ENCODE measurements at places on chromosomes 6 and 20. TPM values are rescaled to one million over a fixed set of nuclear protein-coding genes. Genes with fewer than 3 reads are reported as not detected.

The PACRG gene
- 0.47 TPM for total RNA-seq

The C6orf47 gene
- 8.1 TPM for total RNA-seq

The UFL1 gene
- total RNA-seq = 25.9 TPM

The SRSF3 gene
- total RNA-seq = 101 TPM

The RAMACL gene
- 0.28 TPM for total RNA-seq

The TPD52L1 gene
- 8.9 TPM for total RNA-seq

The ENPP5 gene
- 3.2 TPM for total RNA-seq

- no peak for DNase-seq
Measured at GRCh38 chr20:49607568-49607967, 39.6 kb upstream of the PTGIS start.

- no peak for DNase-seq
Measured at GRCh38 chr6:166774770-166775169, 147.7 kb upstream of the RPS6KA2 start.

GRCh38 chr20:884983-885952 is 30.9 kb downstream of the ANGPT4 start:
- no peak for DNase-seq

- no peak for DNase-seq
Measured at GRCh38 chr20:32763202-32764004, 1.2 kb downstream of the DNMT3B start.

- peak; percentile 37 for DNase-seq
Measured at GRCh38 chr6:110255211-110255750, 75.1 kb downstream of the CDC40 start.

- no peak for DNase-seq
Measured at GRCh38 chr6:3659748-3660147, 91.8 kb downstream of the PXDC1 start.

DNA sequence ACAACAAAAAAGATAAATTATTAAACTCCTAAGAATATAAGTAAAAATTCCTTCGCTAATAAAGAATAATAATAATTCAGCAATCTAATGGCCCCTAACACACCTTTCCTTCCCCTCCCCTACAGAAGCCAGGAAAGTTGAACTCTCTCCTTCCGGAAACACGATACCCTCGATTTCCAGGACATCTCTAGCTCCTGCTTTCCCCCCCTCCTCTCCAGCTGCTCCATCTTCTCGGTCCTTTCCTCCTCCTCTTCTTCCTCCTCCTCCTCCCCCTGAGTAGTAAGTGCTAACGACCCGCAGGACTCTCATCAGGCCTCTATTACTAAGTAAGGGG is 603 bp downstream of the TASP1 start:
- DNase-seq = no peak

DNA sequence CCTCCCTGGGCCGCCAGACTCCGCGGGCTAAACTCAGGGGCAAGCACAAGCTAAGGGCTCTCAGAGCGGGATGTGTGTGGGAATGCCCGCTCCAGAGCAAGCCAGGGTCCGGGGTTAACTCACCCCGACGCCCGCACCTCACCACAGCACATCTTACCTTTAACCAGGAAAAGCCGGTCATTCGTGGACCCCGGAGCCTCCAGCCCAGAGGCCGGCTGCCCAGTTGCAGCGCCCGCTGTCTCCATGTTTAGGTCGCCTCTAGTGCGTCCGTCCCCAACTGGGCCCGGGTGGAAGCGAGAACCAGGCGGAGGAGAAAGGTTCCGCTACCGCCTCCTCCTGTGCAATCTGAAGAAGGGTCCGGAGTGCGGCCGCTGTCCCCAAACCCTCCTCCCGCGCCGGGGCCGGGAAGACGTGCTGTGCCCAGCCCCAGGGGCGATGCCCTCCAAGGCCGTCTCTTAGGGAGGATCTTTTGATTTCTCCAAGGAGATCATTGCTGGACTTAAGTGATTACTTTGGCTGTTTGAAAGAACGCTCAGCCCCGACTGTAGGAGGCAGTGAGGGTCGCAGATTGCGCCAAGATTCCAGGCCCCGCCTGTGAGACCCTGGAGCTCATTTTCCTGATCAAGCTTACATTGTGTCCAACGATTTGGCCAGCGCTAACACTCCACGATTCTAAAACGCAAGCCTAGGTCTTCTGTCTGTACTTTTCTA is at the start of gene TMEM242:
Gene TMEM242, minus strand, starts transcription at position 265 of the 711 bp plus-strand sequence. Its CDS starts 20 bp downstream, at position 245.
- peak; percentile 97 for DNase-seq

- no peak for DNase-seq
Measured at GRCh38 chr20:35555951-35556645, 14.2 kb downstream of the ERGIC3 start.

DNA sequence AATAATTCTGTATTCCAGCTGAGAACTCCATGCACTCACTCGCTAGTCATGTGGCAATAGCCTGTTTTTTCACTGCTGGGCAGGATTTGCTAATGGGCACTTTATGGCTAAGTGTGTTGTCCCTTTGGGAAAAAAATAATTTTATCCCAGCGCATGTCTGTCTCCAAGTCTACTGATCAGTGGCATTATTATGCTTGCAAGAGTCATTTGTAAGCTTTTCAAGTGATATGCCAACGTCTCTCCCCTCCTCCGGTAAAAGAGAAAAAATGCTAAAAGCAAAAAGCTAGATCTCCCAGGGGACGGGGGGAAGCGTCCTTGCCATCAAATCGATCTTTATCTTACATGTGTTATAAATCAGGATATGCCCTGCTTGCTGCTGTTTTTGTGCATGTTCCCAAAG is 407.7 kb downstream of the CDH26 start:
- no peak for DNase-seq

DNA sequence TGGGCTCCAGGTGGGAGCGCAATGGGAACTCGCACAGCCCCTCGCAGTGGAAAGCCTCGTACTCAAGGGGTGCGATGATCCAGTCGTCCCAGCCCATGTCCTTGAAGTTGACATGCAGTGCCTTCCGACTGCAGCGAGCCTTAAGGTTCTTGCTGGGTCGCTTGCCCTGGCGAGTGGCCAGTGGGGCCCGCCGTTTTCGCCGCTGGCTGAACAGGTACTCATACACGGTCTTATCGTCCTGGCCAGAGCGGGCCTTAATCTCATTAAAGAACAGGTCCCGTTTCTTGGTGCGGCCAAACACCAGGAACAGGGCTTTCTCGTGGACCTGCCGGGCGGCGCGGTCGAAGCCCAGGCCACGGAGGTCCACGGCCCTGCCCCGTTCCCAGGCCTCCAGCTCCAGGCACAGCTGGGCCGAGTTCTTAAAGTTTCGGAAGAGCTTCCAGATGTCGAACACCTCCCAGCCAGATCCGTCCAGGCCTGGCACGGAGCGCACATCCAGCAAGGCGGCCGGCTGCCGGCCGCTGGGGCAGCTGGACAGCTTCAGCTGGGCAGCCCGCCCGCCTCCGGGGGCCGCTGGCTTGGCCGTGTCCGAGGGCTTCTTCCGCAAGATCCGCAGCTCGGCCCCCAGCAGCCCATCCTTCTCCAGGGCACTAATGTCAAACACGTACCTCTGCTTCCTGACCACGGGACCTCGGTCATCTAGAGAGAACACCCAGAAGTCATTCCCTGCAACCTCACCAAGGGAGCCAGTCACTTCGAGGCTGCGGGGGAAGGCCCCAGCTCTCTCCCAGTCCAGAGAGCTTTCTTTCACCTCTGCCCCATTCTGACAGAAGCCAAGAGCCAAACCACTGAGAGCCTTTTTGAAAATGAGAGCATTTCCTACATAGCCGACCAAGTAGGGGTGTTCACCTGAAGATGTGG is 3.7 kb downstream of the GDF5 start:
- no peak for DNase-seq

DNA sequence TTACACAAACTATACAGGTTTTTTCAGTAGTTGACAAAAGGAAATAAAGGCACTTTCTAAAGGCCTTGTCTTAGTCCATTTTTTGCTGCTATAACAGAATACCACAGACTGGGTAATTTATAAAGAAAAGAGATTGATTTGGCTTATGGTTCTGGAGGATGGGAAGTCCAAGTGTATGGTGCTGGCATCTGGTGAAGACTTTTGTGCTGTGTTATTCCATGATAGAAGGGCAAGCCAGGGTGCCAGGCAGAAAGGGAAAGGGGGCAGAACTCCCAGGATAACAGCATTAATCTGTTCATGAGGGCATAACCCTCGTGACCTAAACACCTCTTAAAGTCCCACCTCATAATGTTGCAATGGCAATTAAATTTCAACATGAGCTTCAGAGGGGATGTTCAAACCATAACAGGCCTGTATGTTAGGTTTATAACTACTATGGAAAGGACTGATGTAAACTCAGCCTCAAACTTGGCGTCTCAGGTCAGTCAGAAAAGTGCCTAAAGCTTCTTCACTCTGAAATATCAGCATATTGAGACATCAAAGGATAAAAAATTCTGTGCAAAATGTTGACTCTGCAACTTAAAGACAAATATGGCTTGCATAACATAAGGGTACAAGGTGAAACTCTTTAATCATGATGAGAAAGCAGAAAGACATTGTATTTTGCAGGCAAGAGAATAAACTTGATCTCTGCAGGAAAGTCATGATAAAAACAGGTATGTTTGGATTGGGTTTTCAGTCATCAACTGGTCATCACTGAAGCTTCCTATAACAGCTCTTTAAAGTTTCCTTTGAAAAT is 42.8 kb downstream of the RNF217 start:
- no peak for DNase-seq

- no peak for DNase-seq
Measured at GRCh38 chr20:62342910-62343309, 24.2 kb downstream of the LAMA5 start.

DNA sequence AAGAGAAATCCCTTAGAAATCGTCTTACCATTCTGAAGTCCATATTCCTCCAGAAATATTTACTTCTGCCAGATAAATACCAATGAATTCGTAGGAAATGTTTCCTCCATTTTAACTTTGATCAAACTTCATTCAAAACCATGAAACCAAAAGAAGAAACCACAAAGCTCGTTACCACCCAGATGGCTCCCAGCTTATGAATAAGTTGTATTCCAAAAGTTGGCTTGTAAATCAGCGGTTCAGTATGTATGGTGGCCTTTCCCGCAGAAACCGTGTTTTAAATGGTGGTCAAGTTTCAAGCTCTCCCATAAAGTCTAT is 73.6 kb upstream of the RIPOR2 start:
- no peak for DNase-seq

DNA sequence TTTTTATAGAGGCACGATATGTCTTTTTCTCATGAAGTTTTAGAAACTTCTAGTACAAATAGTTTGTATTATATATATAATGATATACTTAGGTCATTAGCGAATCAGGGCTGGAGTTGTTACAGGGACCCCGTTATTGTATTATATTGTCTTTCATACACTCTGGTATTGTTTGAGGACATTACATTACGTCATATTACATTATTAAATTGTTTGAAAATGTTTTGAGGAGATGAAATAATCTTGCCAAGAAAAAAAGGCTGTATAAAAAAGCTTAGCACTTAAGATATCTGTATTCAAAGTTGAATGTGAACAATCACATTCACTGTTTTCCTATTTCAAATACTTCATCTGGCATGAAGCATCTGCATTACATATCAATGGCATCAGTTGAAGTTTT is 239.6 kb upstream of the ASCC3 start:
- DNase-seq = no peak

- no peak for DNase-seq
Measured at GRCh38 chr20:18533491-18533890, 25.8 kb downstream of the SEC23B start.

DNA sequence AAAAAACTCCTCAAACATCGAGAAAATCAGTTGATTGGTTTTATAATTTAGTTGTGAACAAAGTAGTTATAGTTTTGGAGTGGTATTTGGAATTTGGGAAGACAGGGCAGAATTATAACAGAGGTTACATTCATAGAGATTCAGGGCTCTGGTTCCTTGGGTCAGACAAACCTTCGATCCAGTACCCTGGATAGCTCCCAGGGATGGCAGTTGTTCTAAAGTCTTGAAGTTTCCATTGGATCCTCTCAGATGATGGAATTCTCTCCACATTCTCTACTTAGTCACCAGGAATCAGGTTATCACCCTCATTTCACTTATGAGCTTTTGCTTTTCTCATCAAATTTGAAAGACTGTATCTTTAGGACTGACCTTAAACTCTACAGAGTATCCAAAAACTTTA is 285.1 kb downstream of the CENPW start:
- DNase-seq = no peak

DNA sequence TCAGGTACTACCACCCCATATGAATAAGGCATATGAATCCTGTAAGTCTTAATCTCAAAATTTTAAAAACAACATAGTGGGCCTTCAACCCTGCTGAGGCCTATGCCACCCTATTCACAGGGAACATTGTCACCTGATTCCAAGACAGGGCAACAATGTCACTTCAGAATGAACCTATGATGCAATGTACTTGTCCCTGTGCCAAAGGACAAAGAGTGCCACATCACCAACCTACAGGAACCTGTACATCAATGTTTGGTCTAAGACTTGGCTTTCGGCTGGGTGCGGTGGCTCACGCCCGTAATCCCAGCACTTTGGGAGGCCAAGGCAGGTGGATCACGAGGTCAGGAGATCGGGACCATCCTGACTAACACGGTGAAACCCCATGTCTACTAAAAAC is 318.5 kb upstream of the JARID2 start:
- DNase-seq = no peak

DNA sequence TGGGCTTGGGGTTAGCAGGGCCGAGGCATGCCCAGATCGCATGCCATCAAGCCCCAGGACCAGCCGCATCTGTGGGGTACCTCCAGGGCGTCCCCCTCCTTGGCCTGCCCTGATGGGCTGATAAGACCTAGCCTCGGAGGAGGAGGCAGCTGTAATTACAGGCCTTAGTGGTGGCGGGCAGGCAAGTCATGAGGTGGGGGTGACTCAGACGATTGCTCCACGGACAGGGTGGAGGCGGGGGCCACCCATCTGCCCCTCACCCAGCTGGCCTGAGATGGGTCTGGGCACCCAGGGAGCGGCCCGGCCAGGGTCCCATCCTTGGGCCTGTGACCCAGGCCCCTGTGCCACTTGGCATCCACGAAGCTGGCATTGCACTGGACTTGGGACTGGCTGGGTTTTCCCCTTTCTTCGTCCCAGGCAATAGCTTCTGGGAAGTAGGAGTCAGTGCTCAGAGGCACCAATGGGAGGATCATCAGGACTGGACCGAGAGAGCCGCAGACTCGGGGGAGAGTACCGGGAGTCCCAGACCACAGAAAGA is 57.5 kb downstream of the CEBPB start:
- DNase-seq = no peak

All from liver (tissue), 10 donors.